Neural crest cell (in vitro differentiated cells): ENCODE measurements at places on chromosomes 7 and 10. TPM values are rescaled to one million over a fixed set of nuclear protein-coding genes. Genes with fewer than 3 reads are reported as not detected.
A peak's percentile ranks its signal among the peaks of the same experiment; 100 is the strongest.

IFIT1 gene
- 2.2 and 2.4 TPM in 2 replicates for total RNA-seq

DNA sequence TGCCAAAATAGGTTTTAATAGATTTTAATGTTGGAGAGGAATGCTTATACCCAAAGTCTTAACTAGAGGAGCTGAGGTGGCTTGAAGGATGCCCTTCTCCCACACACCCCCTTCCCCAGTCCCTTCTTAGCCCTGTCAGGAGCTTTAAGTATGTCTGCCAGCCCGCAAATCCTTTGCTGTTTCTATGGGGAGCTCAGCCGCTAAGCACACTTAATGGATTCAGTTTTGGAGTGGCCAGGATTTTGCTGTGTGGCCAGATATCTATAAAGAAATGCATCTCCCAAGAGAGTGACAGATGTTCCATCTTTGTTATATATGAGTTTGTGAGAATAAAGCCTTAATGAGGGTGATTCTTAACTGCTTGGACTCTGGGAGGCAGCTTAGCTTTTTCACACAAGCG, 152.9 kb upstream of the ZNF32 start:
- no peak overlapping the region for H3K4me3 ChIP-seq
- peaks cover 8% of the 10 kb centered on the region for H3K27me3 ChIP-seq
- no peak for DNase-seq
- H3K4me1 ChIP-seq: peaks cover 20% of the 10 kb centered on the region

- H3K4me3 ChIP-seq: no peak overlapping the region
- H3K27me3 ChIP-seq: no peaks in the 10 kb centered on the region
- H3K36me3 ChIP-seq: peaks cover 3% of the 10 kb centered on the region
- DNase-seq: no peak
- H3K4me1 ChIP-seq: peaks cover 13% of the 10 kb centered on the region
Measured at GRCh38 chr7:85021101-85021704, 165.7 kb downstream of the SEMA3D start.

GRCh38 chr10:101669181-101669580, 25.8 kb downstream of the FBXW4 start:
- no peak overlapping the region for H3K4me3 ChIP-seq
- H3K4me1 ChIP-seq: no peaks in the 10 kb centered on the region
- no peak for DNase-seq
- H3K27me3 ChIP-seq: no peaks in the 10 kb centered on the region
- no peak overlapping the region for H3K27ac ChIP-seq
- H3K36me3 ChIP-seq: peaks cover 16% of the 10 kb centered on the region

GRCh38 chr7:128931190-128931798, 6.4 kb upstream of the IRF5 start:
- DNase-seq: no peak
- H3K4me3 ChIP-seq: no peak overlapping the region
- no peak overlapping the region for H3K27ac ChIP-seq
- no peaks in the 10 kb centered on the region for H3K36me3 ChIP-seq
- peaks cover 29% of the 10 kb centered on the region for H3K27me3 ChIP-seq

GRCh38 chr7:107274506-107274905, 105.7 kb downstream of the HBP1 start:
- DNase-seq: no peak
- no peaks in the 10 kb centered on the region for H3K36me3 ChIP-seq
- H3K27ac ChIP-seq: peak overlapping the region; percentile 65
- no peaks in the 10 kb centered on the region for H3K27me3 ChIP-seq
- no peaks in the 10 kb centered on the region for H3K4me1 ChIP-seq

DNA sequence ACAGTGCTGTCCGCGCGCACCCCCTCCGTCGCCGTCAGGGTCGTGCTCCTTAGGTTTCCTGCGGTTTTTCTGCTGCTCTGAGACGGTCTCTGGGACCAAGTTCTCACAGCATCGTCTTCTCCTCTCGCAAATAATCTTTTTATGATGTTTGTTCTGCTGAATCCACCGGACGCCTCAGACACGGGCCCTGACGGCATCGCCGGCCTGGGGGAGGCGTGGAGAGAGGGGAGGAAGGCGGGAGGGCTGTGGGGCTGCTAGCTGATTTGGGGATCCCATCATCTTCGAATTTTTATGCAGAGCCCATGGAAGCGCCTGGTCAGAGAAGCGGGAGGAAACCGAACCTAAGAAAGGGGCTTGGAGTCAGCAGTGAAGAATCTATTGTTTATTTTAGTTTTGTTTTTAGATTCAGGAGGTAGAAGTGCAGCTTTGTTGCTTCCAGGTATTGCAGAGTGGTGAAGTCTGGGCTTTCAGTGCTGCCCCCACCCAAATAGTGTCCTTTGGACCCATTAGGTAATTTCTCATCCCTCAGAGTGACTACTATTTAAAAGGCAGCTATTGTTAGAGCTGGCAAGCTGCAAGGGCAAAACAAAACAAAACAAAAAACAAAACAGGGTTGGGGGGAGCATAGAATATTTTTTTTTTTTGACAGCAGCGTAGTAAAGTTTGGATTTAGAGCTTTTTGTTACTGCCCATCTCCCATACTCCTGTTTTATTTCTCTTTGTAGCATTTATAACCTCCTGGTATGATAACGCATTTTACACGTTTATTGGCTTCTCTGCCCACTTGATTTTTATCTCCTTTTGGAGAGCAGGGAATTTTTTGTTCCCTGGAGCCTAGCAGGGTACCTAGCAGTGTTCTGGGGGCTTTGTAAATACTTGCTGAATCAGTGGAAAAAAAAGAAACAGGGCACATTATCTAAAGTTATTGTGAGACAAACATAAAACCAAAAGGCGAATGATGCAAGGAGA, 92.6 kb downstream of the SPAG6 start:
- no peaks in the 10 kb centered on the region for H3K36me3 ChIP-seq
- H3K4me3 ChIP-seq: peak overlapping the region; percentile 92
- no peak for DNase-seq
- peak overlapping the region; percentile 98 for H3K27ac ChIP-seq

DNA sequence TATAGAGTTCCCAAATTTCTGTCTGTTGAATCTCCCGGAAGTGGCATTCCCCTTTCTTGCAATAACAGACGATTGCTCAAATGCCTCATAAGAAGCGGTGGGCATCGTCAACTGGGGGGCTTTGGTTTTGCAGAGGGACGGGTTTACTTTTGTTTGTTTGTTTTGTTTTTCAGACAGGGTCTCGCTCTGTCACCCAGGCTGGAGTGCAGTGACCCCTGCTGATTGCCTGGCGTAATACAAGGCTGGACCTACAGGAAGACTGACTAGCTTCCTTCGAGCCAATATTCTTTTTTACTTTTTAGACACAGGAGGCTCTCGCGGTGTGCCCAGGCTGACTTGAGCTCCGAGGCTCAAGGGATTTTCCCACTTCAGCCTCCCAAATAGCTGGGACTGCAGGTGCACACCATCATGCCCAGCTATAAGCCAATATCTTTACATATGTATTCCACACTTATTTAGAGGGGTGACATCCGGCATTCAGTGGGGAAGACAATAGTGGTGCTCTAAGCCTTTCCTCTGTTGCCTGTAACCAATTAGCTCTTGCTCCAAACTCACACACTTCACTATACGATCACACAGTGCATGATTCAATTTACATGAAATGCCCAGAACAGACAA, 58.1 kb downstream of the FHIP2A start:
- no peak overlapping the region for H3K4me3 ChIP-seq
- peak; percentile 59 for DNase-seq
- H3K27ac ChIP-seq: no peak overlapping the region
- H3K27me3 ChIP-seq: no peaks in the 10 kb centered on the region

DNA sequence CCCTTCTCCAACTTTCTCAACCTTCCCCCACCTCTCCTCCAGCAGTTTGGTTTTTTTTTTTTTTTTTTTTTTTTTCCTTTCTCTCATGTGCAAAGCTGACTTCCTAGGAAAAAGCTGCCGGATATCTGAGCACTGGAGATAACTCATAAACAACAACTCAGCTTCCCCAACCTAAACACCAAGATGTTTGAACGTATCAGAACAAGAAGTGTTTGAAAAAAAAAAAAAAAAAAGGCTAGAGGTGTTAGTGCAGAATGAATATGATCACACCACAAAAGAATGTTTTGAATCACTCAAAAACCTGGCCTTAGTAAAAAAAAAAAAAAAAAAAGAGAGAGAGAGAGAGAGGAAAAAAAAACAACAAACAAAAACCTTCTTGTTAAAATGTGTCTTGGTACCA, 11.2 kb downstream of the GATA3 start:
- no peaks in the 10 kb centered on the region for H3K36me3 ChIP-seq
- DNase-seq: no peak
- no peak overlapping the region for H3K4me3 ChIP-seq
- no peak overlapping the region for H3K27ac ChIP-seq
- peaks cover 86% of the 10 kb centered on the region for H3K27me3 ChIP-seq

- H3K4me1 ChIP-seq: peaks cover 8% of the 10 kb centered on the region
- no peak overlapping the region for H3K27ac ChIP-seq
- H3K36me3 ChIP-seq: peaks cover 4% of the 10 kb centered on the region
Measured at GRCh38 chr7:42893346-42894240, 18.3 kb downstream of the C7orf25 start.

IDI2 gene
- total RNA-seq: not detected in 2 replicates

- H3K4me1 ChIP-seq: peaks cover 14% of the 10 kb centered on the region
- H3K27ac ChIP-seq: no peak overlapping the region
- H3K36me3 ChIP-seq: no peaks in the 10 kb centered on the region
- H3K4me3 ChIP-seq: no peak overlapping the region
- DNase-seq: no peak
Measured at GRCh38 chr10:78658645-78659597, 409.8 kb upstream of the ZMIZ1 start.

- H3K27ac ChIP-seq: no peak overlapping the region
- H3K4me1 ChIP-seq: no peaks in the 10 kb centered on the region
- H3K27me3 ChIP-seq: peaks cover 4% of the 10 kb centered on the region
- no peak overlapping the region for H3K4me3 ChIP-seq
Measured at GRCh38 chr7:44307905-44308595, 17.3 kb downstream of the CAMK2B start.

- H3K4me1 ChIP-seq: peaks cover 57% of the 10 kb centered on the region
- peak overlapping the region; percentile 85 for H3K27ac ChIP-seq
- no peak for DNase-seq
- H3K36me3 ChIP-seq: no peaks in the 10 kb centered on the region
Measured at GRCh38 chr7:106063024-106063423, 49.1 kb downstream of the SYPL1 start.

- no peak for DNase-seq
- no peak overlapping the region for H3K4me3 ChIP-seq
- H3K27me3 ChIP-seq: no peaks in the 10 kb centered on the region
- peaks cover 16% of the 10 kb centered on the region for H3K4me1 ChIP-seq
Measured at GRCh38 chr10:124546055-124546369, 84.4 kb downstream of the LHPP start.

- DNase-seq: no peak
- peak overlapping the region; percentile 92 for H3K4me3 ChIP-seq
- H3K4me1 ChIP-seq: peaks cover 25% of the 10 kb centered on the region
- H3K27ac ChIP-seq: no peak overlapping the region
Measured at GRCh38 chr7:1572111-1572822, 2.4 kb upstream of the PSMG3 start.

CWF19L1 gene
- 29.2 and 33.2 TPM in 2 replicates for total RNA-seq

GRCh38 chr7:155213385-155213784, 84.3 kb upstream of the INSIG1 start:
- H3K4me1 ChIP-seq: peaks cover 7% of the 10 kb centered on the region
- no peak overlapping the region for H3K4me3 ChIP-seq
- no peaks in the 10 kb centered on the region for H3K36me3 ChIP-seq
- no peak overlapping the region for H3K27ac ChIP-seq
- peaks cover 2% of the 10 kb centered on the region for H3K27me3 ChIP-seq

DNA sequence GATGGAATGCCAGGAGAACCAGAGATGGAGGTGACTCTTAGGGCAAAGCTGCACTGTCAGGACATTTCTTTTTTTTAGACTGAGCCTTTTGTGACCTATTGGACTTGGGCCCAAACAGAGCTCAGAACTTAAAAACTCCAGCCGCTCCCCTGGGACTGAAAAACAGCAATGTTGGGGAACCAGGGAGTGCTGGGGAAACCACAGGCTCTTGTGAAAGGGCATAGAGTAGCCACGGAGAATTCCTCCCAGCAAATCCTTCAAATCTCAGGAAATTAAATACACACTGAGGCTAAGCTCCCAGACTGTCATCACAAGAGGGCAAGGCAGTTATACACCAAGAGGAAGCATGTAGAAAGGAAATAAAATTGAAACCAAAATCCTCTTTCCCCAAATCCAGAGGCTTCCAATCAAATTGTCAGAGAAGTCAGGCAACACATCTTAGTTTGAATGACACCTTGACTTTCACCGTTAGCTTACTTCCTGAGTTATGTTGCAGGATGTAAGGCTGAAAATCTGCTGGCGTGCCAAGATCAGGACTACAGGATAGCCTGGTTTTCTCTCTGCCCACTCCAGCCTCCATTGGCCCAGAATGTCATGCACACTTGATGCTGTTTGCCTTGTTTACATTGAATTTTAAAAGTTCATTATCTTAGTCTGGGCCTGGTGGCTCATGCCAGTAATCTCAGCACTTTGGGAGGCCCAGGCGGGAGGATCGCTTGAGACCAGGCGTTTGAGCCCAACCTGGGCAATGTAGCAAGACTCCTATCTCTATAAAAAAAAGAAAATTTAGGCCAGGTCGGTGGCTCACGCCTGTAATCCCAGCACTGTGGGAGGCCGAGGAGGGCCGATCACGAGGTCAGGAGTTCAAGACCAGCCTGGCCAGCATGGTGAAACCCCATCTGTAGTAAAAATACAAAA, 2.6 kb upstream of the RFC2 start:
- no peaks in the 10 kb centered on the region for H3K27me3 ChIP-seq
- peak overlapping the region; percentile 71 for H3K4me3 ChIP-seq
- peaks cover 3% of the 10 kb centered on the region for H3K36me3 ChIP-seq
- DNase-seq: no peak

DNA sequence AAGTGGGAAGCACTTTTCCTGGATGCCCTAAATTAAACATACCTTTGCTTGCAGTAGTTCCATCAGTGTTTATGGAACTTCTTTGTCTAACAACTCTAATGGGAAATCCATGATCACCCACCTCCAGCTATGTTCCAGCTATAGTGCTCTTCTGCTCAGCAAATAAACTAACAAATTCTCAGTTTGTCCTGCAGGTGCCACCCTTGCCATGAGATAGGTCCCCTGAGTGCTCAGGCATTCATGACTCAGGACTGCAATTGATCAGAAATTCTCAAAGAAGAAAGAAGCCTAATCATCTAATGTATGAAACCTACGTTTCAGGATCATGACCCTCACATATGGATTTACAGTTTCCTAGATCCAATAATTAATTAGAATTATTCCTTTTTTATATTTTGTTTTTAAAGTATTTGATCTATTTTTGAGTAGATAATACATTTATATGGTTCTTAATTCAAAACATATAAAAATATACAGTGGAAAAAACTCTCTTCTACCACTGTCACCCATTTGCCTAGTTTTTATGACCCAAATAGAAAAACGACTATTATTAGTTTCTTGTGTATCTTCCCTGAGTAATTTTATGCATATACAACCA, 48.7 kb upstream of the DYNC1I1 start:
- no peak overlapping the region for H3K4me3 ChIP-seq
- H3K27me3 ChIP-seq: peaks cover 37% of the 10 kb centered on the region
- no peaks in the 10 kb centered on the region for H3K36me3 ChIP-seq
- no peak overlapping the region for H3K27ac ChIP-seq

- no peak overlapping the region for H3K27ac ChIP-seq
- DNase-seq: no peak
- no peaks in the 10 kb centered on the region for H3K27me3 ChIP-seq
- no peaks in the 10 kb centered on the region for H3K36me3 ChIP-seq
- peaks cover 26% of the 10 kb centered on the region for H3K4me1 ChIP-seq
Measured at GRCh38 chr7:81693080-81693479, 76.8 kb downstream of the HGF start.
